Lung microvascular endothelial cell (primary cell): ENCODE measurements at places on chromosomes 13 and 19. TPM values are rescaled to one million over a fixed set of nuclear protein-coding genes. Genes with fewer than 3 reads are reported as not detected.

Gene OR4F17
- not detected in 2 replicates for total RNA-seq

Gene ZNF552
- 4.6 and 8.5 TPM in 2 replicates for total RNA-seq

Gene CHST8
- under 0.01 and 0.20 TPM in 2 replicates for total RNA-seq

Gene ADPRHL1
- total RNA-seq, result 0.20 and 0.44 TPM in 2 replicates

Gene EXOC3L2
- total RNA-seq, result 0.20 and 0.44 TPM in 2 replicates

Gene KLK8
- total RNA-seq, result not detected in 2 replicates

Gene OVOL3
- not detected in 2 replicates for total RNA-seq

Gene FBXW9
- 3.8 and 5.2 TPM in 2 replicates for total RNA-seq

Gene EFNA2
- total RNA-seq, result under 0.01 TPM in 1 of 2 replicates, not detected in the other

Gene PCP2
- total RNA-seq, result not detected in 2 replicates

Gene TYROBP
- total RNA-seq, result not detected in 2 replicates

Gene ZNF835
- under 0.01 and 0.99 TPM in 2 replicates for total RNA-seq

Gene SSC5D
- total RNA-seq, result 0.22 TPM in 1 of 2 replicates, not detected in the other

Gene KLK1
- not detected in 2 replicates for total RNA-seq

Gene FUT1
- total RNA-seq, result 4.8 and 8.3 TPM in 2 replicates

Gene TEAD2
- total RNA-seq, result 51.4 and 57.1 TPM in 2 replicates

- DNase-seq, result no peak
Observed at GRCh38 chr13:26067601-26068000, 15.8 kb upstream of the SHISA2 start.

- DNase-seq, result no peak
Observed at GRCh38 chr13:97535614-97536013, 101.6 kb downstream of the RAP2A start.

GRCh38 chr13:99861771-99862170, 109.8 kb downstream of the ZIC5 start:
- no peak for DNase-seq

- DNase-seq, result no peak
Observed at GRCh38 chr13:41111454-41111853, 21.1 kb downstream of the KBTBD6 start.

DNA sequence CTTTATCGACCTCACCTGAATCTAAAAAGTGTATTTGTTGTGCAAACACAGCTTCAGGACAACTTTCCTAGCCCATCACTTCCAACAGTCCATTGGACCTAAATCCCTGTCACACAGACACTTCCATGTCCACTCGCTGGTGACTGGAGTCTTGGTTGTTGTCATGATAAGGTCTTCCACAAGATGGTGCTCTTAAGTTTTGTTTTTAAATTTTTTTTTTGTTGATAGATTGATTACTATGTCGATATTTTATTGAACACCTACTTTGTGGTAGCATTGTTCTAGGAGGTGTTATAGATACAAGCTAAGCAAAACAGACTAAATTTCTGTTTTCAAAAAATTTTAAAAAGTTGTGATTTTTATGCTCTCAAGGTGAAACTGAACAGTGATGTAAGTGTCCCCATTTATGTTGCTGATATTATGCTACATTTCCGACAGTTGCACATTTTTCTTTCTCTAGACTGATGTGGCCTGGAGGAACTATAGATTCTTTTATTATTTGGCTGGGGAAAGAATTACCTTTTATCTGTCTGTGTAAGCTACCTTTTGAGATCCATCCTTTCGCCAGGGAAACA, 8.1 kb upstream of the ERICH6B start:
- peak; percentile 50 for DNase-seq

- DNase-seq, result no peak
Observed at GRCh38 chr13:109792416-109793059, 6.2 kb upstream of the IRS2 start.

GRCh38 chr13:40384976-40385857, 281.2 kb downstream of the FOXO1 start:
- DNase-seq, result no peak

- DNase-seq, result no peak
Observed at GRCh38 chr13:102757006-102757405, 16.6 kb downstream of the TEX30 start.

- DNase-seq, result peak; percentile 48
Observed at GRCh38 chr19:51327066-51328001, 14.6 kb downstream of the VSIG10L start.

GRCh38 chr19:8430650-8431049, 14.1 kb upstream of the HNRNPM start:
- no peak for DNase-seq

- DNase-seq, result no peak
Observed at GRCh38 chr13:48562296-48563066, 29.6 kb upstream of the RCBTB2 start.

- DNase-seq, result no peak
Observed at GRCh38 chr13:96996107-96996506, 1.8 kb upstream of the OXGR1 start.

- no peak for DNase-seq
Observed at GRCh38 chr13:99555149-99555548, 53.9 kb downstream of the TM9SF2 start.

- no peak for DNase-seq
Observed at GRCh38 chr19:19561946-19562664, 24.0 kb downstream of the CILP2 start.

DNA sequence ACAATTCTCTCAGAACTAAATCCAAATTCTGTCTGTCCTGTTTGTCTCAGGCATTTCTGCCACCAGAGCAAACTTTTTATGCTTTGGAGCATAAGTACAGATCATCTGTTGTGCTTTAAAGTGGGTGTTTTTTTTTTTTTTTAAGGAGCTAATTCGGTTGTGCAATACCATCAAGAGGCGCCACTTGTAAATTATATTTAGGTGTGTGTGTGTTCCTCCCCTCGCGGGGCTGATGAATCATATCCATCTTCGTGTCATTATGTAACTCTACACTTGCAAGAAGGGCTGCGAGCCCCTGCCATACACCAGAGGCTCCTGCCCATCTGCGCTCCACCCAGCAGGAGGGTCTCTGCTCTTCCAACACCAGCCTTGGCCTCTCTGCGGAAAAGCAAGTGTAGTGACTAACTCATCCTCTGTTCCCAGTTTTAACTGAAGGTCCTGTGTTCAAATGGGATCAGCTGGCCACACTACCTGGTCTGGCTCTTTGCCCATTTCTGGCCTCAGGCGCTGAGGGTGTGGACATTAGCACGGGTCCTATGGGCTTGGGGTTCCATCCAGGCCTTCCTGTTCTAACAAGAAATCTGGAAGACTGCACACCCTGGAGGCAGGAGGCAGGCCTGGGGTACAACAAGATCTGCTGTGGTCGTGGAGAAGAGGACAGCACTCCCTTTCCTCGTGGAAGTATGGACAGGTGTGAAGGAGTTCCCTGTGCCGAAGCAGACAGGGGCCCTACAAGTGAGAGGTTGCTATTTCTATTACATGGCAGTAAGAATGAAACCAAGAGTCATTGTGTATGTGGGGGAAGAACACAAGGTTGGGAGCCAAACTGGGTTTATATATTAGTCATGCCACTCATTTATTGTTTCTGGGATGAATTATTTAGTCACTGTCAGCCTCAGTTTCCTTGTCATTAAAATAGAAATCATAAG, 96.1 kb upstream of the MBNL2 start:
- DNase-seq, result no peak

GRCh38 chr19:40365613-40366401, 17.3 kb downstream of the PLD3 start:
- peak; percentile 53 for DNase-seq

- DNase-seq, result no peak
Observed at GRCh38 chr19:46524308-46524707, 28.6 kb upstream of the PNMA8B start.

GRCh38 chr19:48487948-48488347, 18.8 kb downstream of the CYTH2 start:
- DNase-seq, result peak; percentile 38

GRCh38 chr13:26482451-26483197, 74.9 kb upstream of the WASF3 start:
- DNase-seq, result peak; percentile 68

GRCh38 chr19:5326986-5327623, 13.5 kb downstream of the PTPRS start:
- no peak for DNase-seq

DNA sequence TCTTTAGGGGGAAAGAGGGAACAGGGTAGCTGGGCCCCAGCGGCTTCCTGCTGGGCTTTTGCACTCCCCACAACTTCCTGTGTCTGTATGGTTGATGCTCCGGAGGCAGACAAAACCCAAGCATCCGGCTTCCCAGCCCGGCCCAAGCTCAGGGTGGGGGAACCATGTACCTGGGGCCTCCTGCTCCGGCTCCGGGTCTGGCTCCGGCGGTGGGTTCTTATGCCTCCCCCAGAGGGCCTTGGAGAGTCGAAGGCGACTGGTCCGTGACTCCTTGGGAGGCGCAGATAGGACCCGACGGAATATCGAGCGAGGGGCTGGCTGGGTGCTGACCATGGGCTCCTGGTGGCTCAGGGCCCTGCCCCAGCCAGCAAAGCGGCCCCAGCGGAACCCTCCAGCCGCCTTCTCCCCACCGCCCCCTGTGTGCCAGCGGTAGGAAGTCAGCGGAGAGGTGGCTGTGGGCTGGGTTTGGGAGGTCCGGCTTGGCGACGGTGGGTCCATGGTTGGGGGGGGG, 428 bp downstream of the RASAL3 start:
- peak; percentile 31 for DNase-seq

GRCh38 chr13:29849071-29849631, 1.3 kb downstream of the UBL3 start:
- DNase-seq, result peak; percentile 54

DNA sequence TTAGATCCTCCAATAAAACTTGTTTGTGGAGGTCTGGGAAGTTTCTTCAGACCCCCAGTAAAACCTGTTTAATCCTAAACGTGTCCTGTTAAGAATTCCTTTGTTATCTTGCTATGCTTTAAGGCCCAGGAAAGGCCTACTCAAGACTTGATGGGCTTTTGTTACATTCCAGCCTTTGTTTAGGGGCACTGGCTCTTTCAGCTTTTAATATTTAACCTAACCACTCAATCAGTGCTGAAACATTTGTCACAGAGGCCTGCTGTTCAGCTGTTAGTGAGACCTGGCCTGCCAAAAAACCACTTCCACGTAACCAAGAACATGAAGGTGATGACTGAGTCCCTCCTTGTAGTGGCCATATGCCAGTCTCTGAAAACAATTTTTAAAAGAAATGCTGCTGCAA, 41.7 kb downstream of the PCDH17 start:
- no peak for DNase-seq

DNA sequence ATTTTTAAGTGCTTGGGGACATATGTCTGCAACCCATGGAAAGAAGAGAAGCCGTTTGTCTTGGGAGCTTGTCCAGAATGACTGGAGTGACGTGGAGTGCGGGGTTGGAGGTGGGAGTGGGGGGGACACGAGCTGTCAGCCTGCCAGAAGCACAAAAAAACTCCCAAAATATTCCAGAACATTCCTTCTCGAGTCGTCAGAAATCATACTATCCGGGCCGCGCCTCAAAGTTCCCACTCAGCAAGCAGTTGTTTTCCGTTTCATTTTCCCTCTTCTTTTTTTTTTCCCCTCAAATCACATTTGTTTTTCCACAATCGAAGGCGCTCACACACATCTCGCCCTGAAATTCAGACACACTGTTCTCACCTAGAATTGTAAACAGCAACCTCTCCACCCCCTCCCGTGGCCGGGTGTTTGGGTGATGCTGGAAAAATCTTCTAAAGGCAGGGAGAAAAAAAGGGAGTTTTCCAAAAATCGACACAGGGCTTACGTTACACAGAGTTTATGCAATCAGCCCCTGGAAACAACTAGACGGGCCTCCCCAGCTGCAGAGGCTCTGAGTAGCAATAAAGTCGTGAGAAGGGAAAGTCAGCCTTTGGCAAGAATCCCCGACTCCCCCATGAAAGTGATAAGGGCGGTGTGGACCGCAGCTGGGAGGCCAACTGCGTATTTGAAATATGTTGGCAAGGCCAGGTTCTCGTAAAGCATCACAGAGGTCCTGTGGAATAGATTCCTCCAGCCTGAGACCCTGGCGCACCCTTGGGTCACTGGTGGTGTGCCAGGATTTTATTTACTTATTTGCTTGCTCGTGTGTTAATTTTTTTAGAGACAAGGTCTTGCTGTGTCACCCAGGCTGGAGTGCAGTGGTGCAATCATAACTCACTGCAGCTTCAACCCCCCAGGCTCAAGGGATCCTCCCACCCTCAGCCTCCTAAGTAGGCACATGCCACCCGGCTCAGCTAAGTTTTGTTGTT, 31.2 kb upstream of the KLF2 start:
- peak; percentile 92 for DNase-seq

DNA sequence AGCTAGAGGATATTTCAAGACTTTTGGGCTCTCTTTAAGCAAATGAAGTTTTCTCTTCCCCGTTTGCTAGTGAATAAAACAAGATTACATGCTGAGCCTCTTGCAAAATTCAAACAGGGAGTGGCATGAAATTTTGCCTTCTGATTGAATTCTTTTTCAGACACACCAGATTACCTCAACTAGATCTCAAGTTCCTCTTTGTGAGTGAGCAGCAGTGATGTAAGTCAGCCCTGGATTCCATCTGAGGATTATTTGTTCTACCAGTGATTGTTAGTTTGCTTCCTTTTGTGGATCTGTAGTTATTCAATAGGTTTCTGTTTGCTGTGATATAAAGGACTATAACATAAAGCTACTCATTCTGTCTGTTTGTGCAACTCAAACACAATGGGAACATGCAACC, 407.7 kb downstream of the LMO7 start:
- DNase-seq, result no peak

- peak; percentile 61 for DNase-seq
Observed at GRCh38 chr19:35044317-35045117, 3.0 kb downstream of the HPN start.

DNA sequence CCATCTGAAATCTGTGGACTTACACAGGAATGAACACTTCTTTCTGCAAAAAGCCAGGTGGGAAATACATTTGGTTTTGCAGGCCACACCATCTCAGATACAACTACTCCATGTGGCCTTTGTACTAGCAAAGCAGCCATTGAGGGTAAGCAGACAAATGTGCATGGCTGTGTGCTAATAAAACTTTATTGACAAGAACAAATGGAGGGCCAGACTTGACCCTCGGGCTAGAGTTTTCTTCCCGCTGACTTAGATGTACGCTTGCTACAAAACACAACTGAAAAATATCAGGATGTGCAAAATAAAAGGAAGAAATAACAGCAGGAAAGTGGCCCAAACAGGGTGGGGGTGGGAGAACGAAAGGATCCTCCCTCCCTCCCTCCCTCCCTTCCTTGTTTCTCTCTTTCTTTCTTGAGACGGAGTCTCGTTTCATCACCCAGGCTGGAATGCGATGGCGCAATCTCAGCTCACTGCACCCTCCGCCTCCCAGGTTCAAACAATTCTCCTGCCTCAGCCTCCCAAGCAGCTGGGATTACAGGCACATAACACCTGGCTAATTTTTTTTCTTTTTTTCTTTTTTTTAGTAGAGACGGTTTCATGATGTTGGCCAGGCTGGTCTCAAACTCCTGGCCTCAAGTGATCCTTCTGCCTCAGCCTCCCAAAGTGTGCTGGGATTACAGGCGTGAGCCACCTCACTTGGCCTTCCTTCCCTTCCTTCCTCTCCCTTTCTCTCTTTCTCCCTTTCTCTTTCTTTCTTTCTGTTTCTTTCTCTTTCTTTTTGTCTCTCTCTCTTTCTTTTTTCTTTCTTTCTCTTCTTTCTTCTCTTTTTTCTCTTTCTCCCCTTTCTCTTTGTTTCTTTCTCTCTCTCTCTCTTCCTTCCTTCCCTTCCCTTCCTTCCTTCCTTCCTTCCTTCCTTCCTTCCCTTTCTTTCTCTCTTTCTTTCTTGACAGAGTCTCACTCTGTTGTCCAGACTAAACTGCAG, 29.3 kb downstream of the CCL25 start:
- DNase-seq, result no peak
